ENCODE measurements at places on chromosomes 6 and 20.

DNA sequence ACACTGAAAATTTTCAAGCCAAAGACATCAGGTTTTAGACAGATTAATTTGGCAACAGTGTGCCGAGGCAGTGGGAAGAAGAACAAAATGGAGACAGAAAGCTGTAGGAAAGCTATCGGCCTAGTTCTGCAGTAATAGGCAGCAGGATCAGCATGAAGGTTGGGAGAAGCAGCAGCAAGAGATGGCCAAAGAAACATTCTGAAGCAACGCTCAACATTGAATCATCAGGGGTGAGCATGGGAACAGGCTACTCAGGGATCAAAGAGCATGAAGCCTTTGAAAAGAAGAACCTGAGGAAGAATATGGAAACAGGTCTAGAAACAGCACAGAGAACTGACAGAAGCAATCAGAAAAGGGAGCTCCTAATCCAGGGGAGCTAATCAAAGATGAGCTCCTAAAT lies 7.1 kb upstream of the DST start:
- no peak for DNase-seq

- no peak for DNase-seq
Observed at GRCh38 chr6:144062786-144063185, 32.6 kb downstream of the SF3B5 start.

DNA sequence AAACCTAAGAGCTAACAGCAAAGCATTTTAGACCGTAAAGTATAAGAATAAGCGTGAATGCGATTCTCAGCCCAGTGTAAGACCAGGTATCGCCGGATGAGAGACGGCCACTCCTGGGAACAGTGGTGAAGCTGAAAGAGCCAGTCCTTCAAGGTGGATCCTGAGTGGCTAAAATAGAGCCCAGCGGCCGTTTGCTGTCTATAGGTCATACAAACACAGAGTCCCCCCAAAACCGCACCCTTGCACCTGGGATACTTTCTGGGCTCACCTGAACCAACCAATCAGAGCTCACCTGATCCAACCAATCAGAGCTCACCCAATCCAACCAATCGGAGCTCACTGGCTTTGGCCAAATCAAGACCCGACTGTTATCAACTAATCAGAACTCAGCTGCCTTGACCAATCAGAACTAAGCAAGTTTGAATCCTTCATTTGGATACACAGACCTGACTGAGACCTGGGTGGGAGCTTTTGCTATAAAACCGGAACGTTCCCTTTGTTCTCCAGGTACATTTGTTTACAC lies 248.2 kb downstream of the DLL1 start:
- no peak for DNase-seq

DNA sequence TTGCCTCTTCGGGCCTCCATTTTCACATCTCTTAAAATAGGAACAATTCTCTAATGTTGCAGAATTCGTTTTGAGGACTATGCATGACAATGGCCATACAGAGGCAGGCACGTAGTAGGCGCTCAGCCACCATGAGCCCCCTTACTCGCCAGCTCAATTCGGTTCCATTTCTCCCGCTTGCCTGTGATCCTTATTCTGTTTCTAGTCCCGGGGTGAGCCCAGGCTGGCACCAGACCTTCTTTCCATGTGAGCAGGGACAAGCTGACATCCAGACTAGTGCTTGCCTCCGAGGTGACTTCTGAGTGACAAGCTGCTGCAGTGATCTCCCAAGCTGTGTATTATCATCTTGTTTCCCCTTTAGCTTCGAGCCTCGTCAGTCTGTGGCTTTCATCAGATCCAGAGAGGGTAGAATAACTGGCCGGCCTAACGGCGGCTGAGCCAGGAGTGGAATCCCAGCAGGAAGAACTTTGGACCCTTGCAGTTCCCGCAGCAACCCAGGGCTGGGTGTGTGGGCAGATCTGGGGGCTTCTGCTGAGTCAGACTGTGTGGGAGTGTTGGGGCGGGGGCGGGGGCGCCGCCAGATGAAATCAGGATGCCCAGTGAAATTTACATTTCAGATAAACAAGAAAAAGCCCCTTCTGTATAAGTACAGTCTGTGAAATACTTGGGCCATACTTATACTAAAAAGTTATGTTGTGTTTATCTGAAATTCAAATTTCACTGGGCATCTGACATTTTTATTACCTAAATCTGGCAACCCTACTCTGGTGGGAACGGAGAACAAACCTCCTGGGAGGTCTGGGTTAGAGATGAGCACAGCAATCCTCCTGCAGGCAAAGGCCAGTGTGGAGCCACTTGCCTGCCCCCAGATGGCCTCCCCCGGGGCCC lies 10.9 kb downstream of the BANF2 start:
- DNase-seq: no peak

- DNase-seq: no peak
Observed at GRCh38 chr6:4672772-4673171, 103.4 kb upstream of the CDYL start.

- DNase-seq: no peak
Observed at GRCh38 chr6:10838794-10839333, 525 bp upstream of the MAK start.

GRCh38 chr6:123855506-123855905 lies 51.8 kb downstream of the NKAIN2 start:
- DNase-seq: no peak

GRCh38 chr20:2745060-2745910 lies 52.7 kb downstream of the EBF4 start:
- DNase-seq: no peak

DNA sequence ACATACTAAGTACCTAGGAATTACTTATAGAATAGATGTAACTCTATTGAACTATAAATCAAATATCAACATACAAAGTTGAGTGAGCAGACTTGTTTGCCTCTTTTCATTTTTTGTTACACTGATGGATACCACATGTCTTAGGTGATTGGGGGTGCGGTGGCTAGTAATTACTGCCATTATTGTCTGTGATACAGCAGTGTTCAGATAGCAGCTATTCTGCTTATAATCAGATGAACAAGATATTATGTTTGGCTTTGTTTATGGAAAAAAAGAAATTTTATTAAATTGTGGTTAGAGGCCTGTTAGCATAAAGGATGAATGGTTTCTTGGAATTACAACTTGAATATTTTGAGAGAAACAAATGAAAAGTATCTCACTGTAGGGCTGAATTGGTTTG lies 55.9 kb downstream of the KCNQ5 start:
- no peak for DNase-seq

Measured in LNCaP clone FGC (cell line).